NCI-H460 (cell line): ENCODE measurements at places on chromosomes 13 and 19.

DNA sequence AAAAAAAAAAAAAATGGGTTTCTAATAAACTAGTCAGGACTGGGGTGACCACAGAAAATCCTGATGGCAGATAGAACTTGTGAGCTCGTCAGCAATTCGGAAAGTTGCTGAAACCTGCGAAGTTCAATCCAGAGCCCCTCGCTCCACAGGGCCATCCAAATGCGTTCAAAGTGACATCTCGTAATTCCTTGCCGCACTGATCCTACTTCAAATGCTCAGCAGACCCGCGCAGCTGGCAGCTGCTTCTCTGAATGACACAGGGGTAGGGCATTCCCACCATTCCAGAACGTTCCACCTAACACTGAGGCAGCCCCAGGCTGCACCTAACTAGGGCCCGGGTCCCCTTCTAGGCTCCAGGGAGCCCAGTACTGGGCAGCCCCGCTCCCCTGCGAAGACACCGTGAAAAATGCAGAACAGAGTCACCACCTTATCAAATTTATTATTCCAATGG is 4.8 kb upstream of the DAPK3 start:
- no peak for DNase-seq

DNA sequence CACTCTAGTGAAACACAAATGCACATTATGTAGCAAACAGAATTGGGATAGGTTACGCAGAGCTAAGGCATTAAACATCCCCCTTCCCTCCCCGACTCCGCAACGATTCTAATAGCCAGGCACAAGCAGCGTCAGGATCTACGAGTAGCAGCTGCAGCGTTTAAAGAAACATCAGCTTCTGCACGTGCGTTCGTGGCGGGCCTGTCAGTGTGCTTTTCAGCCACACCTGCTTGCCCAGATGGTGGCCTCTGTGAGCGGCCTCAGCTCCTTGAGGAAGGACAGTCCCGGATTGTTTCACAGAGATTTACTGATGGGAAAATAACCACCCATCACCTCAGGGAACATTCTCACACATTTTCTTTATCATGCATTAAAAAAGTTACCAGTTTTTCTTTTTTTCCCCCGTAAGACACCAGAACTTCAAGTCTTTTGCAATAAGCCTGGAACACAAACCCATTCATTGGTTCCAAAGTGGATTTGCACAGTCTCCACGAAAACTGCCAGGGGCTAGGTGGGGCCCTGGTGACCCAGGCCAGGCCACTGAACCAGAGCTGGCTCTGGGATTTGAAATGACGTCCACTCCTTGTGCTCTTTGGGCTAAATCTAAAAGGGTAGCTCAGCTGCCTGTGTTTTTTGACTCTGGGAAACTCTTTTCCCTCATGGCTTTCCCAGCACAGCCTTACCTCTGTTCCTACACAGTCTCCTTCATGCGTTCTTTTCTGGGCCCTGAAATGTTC is 325.5 kb downstream of the KCNRG start:
- no peak for DNase-seq

DNA sequence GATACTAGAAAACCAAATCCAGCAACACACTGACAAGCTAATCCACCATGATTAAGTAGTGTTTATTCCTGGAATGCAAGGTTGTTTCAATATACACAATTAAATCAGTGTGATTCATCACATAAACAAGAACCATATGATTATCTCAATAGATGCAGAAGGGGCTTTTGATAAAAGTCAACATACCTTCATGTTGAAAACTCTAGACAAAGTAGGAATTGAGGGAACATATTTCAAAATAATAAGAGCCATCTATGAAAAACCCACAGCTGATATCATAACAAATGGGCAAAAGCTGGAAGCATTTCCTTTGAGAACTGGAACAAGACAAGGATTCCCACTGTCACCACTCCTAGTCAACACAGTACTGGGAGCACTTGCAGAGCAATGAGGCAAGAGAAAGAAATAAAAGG is 213.6 kb upstream of the CSNK1A1L start:
- DNase-seq, result no peak

DNA sequence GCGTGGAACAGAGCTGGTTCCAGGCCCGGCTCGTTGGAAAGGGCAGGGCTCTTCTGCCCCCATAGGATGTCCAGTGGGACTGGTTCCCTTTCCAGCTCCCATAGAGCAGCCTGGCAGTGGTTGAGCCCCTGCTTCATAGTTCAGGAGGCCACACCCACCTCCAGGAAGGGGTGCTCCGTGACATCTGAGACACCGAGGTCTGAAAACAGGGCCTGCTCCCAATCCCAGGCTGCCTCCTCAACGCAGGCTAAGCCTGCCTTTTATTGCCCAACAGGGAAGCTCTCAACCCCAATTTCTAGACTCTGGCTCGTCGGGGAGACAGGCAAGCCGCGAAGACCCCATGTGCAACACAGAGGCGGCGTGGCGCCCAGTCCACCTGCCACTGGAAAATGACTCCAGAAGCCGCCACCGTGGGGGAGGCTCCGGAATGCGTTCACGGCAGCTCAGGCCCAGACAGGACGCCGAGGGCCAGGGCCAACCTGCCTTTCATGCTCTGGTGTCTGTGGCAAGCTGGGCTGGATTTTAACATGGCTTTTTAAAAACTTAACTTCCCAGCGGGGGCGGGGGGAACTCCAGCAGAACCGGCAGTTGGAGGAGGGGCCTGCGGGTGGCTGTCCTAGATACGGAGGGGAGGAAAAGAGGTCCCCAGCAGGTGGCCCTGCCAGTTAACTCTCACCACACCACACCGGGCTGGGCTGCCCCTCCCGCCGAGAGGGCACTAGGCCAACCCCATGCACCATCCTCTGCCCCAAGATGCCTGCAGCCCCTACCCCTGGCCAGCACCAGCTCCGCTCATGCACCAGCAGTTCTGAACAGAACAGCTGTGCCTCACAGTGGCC is 17.9 kb upstream of the TINCR start:
- no peak for DNase-seq
